ENCODE measurements at places on chromosomes 2 and 18.

GRCh38 chr2:131153529-131153928, 48.4 kb downstream of the PLEKHB2 start:
- DNase-seq = no peak

DNA sequence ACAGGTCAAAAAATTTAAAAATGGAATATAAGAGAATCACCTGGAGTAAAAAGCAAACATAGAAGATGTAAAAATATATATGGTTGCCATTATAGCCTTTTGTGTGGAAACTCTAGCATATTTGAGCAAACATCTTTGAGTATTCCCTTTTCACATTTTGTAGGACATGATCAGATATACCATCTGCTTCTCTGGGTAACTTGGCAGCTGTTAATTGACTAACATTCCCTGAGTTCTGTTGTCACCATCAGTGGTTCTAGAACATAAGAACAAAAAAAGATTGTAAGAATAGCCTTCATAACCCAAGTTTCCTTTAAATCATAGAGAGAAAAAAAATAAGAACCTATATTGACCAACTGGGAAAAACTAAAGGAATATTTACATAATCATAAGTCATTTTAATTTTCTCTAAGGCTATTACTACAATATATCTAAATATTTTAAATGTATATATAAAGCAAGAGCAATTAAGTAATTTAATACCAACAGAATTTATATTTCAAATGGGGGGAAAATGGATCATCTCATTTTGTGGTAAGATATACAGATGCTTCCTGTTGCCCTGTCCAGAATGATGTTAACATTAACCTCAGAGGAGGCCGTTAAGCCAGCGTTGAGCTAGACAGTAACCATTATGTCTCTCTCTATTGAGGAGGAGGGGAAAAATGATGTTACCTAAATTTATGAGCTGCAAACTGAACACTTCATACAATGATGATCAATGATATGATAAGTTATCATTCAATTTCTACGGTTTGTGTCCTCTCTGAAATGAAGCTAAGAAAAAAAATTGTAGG, 9.8 kb upstream of the INO80D start:
- no peak for DNase-seq

DNA sequence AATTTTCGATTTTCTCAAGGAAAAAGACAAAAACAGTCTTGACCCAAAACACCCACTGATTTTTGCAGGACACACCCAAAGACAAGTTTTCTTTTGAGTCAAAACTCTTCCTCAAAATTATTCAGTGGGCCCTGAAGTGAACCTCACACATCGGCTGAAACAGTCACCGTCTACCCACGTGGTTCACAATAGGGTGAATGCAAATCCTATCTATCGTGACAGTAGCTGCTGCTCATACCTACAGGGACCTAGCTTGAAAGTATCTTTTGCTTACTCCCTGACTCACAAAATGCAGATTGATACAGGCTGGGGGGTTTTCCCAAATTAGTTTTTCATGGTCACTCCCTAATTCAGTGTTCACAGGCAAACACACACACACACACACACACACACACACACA, 10.7 kb upstream of the CD226 start:
- no peak for DNase-seq

DNA sequence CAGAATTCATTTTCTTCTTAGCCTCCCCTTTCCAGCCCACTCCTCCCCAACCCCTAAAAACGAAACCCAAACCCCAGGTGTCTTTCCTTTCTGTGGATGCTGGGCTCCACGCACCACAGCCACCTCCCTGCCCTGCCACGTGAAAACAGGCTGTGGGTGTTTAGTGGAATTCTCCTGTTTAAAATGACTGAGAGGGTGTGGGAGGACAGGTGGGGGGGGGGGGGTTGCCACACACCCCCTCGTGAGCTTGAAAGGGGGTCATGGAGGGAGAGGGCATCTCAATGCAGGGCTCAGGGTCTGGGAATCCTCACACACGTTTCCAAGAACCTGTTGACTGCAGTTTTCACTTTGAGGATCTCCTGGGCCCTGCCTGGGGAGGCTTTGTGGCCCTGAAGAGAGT, 110.3 kb downstream of the FAM210A start:
- DNase-seq = no peak

- DNase-seq = no peak
These were observed 75.5 kb upstream of the ZNF532 start for GRCh38 chr18:58788971-58789875.

- DNase-seq = no peak
These were observed 24.4 kb downstream of the SP5 start for GRCh38 chr2:170739507-170740046.

DNA sequence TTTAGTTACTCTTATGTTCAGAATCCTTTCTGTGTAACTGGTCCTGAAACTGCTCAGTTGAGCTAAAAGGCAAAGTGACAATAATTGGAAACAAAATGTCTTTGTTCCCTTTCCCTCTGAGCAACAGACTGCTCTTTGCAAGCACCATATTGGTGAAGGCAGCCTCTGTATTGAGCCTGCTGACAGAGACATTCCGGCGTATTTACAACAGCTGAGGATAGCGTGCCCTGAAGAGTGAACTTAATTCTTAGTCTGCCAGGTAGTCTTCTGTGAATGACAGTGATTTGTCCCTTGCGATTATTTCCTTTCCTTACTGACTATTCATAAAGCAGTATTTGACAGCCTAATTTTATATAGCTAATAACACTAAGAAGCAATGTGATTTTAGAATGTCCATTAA, 239.1 kb downstream of the CPS1 start:
- no peak for DNase-seq

- no peak for DNase-seq
These were observed 12.7 kb upstream of the CDC42EP3 start for GRCh38 chr2:37683921-37684780.

GRCh38 chr2:43592443-43592842, 3.4 kb downstream of the THADA start:
- DNase-seq = no peak

DNA sequence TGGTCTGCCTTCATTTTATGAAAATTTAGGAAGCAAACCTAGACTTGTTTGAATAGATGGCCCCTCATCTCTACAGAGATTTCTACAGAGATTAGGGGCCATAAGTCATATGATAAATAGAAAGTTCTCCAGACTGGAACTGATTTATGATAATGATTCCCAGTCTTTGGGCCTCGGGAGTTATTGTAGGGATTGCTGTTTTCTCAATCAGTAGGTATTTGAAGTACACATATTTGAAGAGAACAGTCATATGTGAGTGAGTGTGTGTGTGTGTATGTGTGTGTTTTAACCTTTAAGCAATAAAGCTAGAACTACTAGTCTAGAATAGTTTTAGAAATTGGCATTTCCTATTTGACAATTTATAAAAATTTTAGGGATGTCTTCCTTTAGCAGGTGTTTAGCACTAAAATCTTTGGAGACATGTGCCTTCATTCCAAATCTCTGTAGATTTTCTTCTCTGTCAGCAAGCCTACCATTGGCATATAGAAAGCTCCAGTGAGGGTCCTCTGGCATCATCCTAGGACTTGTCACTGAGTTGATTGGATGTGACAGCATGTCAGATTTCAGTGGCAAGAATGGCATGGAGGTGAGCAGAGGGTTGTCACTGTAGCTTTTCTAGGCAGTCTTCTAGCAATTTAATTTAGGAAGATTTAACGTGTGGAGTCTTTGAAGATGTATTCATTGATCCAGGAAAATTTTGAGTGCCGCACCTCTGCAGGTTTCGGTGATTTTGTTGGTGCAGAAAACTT, 71.2 kb downstream of the MYO1B start:
- no peak for DNase-seq

DNA sequence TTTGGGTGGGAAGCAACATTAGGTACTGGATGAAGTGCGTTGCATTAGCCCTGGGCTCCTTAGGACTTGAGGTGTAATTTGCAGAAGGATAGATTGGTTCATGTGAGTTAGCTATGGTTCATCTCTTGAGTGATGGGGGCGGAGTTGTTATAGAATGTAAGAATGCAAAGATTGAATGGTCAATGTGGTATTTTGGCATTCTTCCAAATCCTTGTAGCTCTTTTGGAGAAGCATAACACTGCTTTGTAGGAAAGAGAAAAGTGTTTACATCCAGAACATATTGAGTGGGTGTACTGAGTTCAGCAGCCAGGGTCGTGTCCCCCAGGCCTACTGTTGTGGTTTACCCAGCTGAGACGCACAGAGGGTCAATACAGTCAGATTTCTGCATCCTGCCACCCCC, 173.5 kb downstream of the FMNL2 start:
- no peak for DNase-seq

DNA sequence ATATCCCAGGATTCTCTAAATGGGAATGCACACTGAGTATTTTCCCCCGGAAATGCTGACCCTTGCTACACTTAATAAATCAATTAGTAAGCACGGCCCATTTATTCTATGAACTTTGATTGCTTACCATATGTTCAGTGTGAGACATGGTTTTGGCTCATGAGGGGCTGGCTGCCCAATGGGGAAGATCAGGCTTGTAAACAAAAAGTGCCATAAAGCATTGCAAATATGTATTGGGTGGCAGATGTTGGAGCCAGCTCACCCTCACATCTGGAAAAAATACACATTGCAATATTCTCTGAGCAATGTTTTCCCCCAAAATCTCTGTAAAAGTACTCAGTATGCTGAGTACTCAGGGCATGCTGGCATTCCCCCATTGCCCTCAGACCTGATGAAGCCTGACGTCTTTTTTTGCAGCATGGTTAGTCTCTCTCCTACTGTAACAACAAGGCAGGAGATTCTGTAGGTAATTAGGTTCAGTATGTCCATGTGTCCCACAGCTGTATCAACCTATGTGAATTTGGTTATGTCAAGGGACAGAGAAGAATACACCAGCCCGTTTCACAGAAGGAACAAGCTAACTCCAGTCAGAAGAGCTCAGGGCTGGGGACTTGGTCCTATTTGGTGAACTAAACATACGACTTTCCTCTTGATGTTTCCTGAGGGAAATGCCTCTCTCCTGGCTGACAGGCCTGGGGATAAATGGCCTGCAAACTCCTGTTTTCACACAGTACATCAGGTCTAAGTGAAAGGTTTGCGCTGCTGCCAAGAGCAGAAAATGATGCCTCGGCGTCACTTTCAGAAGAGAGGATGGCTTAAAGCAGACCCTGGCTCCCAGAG, 202.4 kb downstream of the INSIG2 start:
- no peak for DNase-seq

DNA sequence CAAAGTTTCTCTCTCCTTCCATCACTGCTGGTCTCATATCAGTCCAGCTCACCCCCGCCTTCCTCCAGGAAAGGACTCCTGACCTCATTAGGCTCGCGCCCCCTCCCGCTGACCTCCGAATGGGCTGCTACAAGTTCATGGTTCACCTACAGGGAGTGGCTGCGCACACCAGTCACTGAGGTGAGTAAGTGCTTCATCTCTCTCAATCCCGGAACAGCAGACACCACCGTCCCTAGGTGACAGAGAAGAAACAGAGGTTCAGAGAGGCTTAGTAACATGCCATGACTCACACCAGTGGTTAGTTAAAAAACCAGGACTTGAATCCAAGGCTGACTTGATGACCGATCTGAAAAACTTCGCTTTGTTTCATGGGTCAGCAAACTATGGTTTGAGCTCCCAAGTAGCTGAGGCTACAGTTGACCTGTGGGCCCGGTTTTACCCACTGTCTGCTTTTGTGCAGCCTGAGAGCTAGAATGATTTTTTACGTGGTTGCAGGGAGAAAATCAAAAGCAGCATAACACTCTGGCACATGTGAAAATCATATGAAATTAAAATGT, 42.0 kb downstream of the ZFP36L2 start:
- DNase-seq = no peak

DNA sequence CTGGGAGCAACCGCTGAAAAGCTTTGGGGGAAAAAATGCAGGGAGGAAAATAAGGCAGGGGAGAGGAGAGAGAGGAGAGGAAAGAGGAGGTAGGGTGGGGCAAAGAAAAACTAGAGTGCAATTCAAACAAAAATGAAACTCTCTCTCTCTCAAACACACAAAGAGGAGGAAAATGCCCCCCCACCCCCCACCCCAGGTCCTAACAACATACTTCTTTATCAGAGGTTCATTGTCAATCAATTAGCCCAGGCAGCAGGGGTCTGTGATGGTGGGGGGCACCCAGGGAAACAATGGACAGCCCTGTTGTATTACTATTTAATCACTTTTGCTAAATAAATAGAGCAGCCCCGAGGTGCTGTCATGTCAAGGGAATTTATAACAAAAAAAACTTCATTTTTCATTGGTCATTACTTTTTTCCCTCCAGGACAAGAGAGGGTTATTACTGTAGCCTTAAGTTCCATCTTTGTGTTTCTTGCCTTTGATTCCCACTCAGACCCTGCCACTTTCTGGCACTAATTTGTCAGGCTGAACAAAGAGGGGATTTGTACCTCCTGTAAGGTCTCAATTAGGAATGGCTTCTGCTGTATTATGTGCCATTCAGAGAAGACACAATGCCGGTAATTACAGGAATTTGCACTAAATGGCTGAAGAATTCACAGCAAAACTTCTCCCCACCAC, 55.0 kb downstream of the PLEKHM3 start:
- no peak for DNase-seq

- DNase-seq = no peak
These were observed 318.8 kb downstream of the RND3 start for GRCh38 chr2:150168595-150169236.

DNA sequence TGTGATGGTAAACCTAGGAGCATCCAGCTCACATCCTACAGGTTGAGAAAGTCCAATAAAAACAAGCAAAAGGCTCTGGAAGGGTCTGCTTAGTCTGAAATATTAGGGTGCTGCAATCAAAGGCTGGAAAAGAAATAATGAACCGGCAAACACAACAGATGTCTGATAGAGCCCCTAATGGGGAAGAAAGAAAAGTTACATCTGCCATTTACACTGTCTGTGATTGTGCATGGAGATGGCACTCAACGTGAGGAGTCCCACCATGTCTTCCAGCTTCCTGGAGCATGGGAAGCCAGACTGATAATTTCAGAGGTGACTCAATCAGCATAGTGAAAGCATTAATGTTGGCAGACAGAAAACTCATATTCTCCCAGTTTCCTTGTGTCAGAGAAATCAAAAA, 307.8 kb downstream of the EPHA4 start:
- no peak for DNase-seq

DNA sequence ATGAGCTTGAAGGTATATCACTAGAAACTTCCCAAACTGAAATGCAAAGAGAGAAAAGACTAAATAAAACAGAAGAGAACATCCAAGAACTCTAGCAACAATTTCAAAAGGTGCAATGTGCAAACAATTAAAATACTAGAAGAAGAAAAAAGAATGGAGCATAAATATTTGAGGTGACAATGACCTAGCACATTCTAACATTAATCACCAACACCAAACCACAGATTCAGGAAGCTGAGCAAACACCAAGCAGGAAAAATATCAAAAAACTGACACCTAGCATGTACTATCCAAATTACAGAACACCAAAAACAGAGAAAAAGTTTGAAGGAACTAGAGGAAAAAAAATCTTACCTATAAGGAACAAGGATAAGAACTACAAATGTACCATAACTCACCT, 460.8 kb downstream of the IRS1 start:
- DNase-seq = no peak

Measured in NCI-H524 (cell line).